Mammary microvascular endothelial cell (primary cell): ENCODE measurements at places on chromosomes 7 and 10. TPM values are rescaled to one million over a fixed set of nuclear protein-coding genes. Genes with fewer than 3 reads are reported as not detected.

The TMEM270 gene
- not detected in 2 replicates for total RNA-seq

The LRRN3 gene
- total RNA-seq = 0.05 TPM in 1 of 2 replicates, not detected in the other

The APBB1IP gene
- not detected in 2 replicates for total RNA-seq

The CUZD1 gene
- total RNA-seq = 0.89 and 1.5 TPM in 2 replicates

The DENND2A gene
- 0.07 and 0.15 TPM in 2 replicates for total RNA-seq

The HGF gene
- 0.69 and 1.7 TPM in 2 replicates for total RNA-seq

The CYP2C18 gene
- total RNA-seq = not detected in 2 replicates

The TSPAN33 gene
- total RNA-seq = 0.13 and 0.64 TPM in 2 replicates

The PTPN12 gene
- 31.8 and 37.0 TPM in 2 replicates for total RNA-seq

The NAT16 gene
- not detected in 2 replicates for total RNA-seq

The ARID5B gene
- 8.5 and 9.5 TPM in 2 replicates for total RNA-seq

The NEUROG3 gene
- total RNA-seq = not detected in 2 replicates

The ZNF727 gene
- 0.07 TPM in 1 of 2 replicates, not detected in the other for total RNA-seq

The XRCC2 gene
- total RNA-seq = 4.7 and 6.5 TPM in 2 replicates

The SLC13A4 gene
- not detected in 2 replicates for total RNA-seq

The NXPH1 gene
- not detected in 2 replicates for total RNA-seq

The WDFY4 gene
- total RNA-seq = 2.6 and 3.5 TPM in 2 replicates

The SLC35G1 gene
- total RNA-seq = 2.9 and 4.9 TPM in 2 replicates

The HOXA7 gene
- total RNA-seq = 11.9 and 13.6 TPM in 2 replicates

The BTBD16 gene
- total RNA-seq = not detected in 2 replicates

The SEC24C gene
- 75.7 and 77.4 TPM in 2 replicates for total RNA-seq

The NUTM2E gene
- total RNA-seq = 0.05 TPM in 1 of 2 replicates, not detected in the other

The LIPM gene
- total RNA-seq = not detected in 2 replicates

The ZC3HAV1L gene
- 15.3 and 23.7 TPM in 2 replicates for total RNA-seq

The TRIL gene
- 0.64 and 2.2 TPM in 2 replicates for total RNA-seq

The CUL1 gene
- total RNA-seq = 38.0 and 46.3 TPM in 2 replicates

The LIPF gene
- total RNA-seq = not detected in 2 replicates

The RAMP3 gene
- total RNA-seq = 7.0 and 8.8 TPM in 2 replicates

The CACNB2 gene
- total RNA-seq = not detected in 2 replicates

The TAS2R41 gene
- not detected in 2 replicates for total RNA-seq

The NRAP gene
- total RNA-seq = not detected in 2 replicates
